ENCODE measurements at places on chromosomes 3 and 15.

GRCh38 chr3:46994801-46995731, 15.6 kb downstream of the NBEAL2 start:
- no peak for DNase-seq

GRCh38 chr3:195186041-195186709, 84.8 kb downstream of the XXYLT1 start:
- DNase-seq, result no peak

DNA sequence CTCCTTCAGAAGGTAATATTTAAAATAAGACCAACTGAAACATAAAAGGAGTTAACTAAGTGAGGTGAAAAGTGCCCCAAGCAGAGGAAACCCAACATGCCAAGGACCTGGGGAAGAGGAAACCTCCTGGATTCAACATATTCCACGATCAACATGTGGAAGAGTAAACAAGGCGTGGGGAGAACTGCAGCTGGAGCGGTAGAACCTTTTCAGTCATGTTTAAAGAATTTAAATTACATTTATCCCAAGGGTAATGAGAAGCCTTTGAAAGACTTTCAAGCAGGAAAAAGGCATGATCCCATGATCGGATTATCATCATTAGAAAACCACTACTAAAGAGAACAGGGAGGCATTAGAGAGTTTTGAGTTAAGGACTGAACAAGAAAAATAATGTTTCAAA, 330.7 kb downstream of the FHIT start:
- no peak for DNase-seq

GRCh38 chr3:189143321-189143720, 28.4 kb upstream of the TPRG1 start:
- no peak for DNase-seq
